Stimulated activated CD4-positive, alpha-beta T cell treated with anti-CD3 and anti-CD28 coated beads, Interleukin-4, amount 100 ng/mL, for 24 hours (primary cell): ENCODE measurements at places on chromosomes 5 and 9.

- no peak for DNase-seq
Measured at GRCh38 chr9:112654282-112654681, 63.6 kb downstream of the INIP start.

DNA sequence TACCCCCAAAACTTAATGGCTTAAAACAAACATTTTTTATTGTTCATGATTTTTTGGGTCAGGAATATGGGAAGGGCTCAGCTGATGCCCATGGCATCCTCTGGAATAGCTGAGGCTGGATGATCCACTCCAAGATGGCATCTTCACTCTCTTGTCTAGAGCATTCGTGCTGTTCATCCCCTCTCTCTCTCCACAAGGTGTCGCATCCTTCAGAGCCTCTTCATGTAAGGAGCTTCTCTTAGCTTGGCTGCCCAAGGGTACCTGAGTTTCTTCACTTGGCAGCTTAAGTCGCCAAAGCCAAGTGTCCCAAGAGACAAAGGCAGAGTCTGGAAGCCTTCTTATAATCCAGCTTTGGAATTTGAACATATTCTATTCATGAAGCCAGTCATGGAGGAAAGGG is 294.7 kb downstream of the CHSY3 start:
- no peak for DNase-seq

DNA sequence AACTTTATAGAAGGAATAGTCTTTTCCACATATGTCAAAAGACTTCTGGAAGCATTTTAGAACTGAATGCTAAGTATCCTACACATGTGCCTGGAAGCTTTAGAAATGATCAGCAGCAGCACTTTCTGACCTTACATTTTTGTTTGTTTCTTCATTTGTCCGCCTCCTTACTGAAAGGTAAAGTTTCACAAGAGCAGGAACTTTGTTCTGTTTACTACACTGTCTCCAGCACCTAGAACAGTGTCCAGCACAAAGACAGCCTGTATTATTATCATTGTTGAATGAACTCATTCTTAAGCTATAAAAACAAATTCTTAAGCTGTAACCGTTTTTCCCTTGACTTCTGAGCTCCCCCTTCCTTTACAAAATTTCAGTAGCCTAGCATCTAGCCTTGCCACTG is 14.8 kb downstream of the PIP5K1B start:
- no peak for DNase-seq

DNA sequence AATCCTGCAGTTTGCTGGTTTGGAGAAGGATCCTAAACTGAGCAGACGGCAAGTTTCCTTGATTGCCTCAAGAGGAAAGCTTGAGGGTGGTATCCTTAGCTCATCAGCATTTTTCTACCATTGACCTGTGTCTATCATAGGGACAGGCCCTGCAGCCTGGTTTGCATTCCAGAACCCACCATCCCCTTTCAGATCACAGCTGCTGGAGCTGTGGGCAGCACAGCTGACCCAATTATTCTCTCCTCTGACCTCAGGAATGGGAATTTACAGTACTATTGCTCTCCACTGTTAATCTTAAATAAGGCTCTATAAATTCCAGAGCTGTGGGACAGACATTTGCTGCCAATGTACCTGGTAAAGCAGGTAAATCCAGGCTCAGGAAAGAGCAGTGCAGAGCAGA is 163.0 kb downstream of the SPOCK1 start:
- no peak for DNase-seq

DNA sequence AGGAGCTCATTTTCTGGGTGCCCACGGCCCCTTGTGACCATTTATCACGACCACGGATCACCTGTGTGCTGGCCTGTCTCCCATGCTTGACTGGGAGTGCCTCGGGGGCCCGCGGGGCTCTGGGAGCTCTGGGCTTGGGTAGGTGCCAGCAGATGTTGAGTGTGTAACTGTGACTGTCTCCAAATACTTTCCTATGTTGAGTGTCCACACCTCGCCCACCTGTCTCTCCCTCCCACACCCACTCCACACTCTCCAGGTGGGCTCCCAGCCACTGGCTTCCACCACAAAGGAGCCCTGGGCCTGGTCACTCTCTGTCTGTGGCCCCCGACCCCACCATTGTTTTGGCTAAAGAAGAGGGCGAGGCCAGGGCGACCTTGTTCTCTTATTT is 196.4 kb downstream of the CDK5RAP2 start:
- no peak for DNase-seq

GRCh38 chr5:34499001-34499734 is 157.0 kb upstream of the RAI14 start:
- DNase-seq: peak; percentile 18

GRCh38 chr5:69268899-69269298 is 34.2 kb downstream of the CDK7 start:
- no peak for DNase-seq

DNA sequence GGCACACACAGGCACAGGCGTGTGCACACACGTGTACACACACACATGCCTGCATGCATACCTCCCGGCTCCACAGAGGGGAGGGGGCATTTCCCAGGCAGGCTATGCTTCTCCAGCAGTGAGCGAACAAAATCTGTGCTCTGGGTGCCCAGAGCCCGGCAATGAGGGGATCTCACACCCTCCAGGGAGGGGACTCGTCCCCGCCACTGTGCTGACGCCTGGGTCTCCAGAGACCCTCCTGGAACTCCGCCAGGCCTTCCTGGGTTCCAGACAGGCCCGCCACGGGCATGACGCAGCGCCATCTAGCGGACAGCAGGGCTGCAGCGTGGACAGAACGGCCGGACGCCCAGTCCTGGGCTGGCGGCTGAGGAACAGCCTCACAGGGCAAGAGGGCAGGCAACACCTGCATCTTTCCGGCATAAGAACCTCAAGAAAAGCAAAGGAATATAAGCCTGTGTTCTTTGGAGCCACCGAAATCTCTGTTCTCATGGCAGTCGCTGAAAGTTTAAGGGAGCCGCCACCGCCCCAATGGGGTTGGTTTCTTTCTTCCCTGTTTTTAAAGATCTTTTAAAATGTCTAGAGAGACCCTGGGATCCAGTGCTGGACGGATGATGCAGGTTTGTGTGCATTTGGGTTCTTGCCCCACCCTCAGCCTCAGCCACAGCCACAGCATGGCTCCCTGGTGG is 135.6 kb upstream of the PPP1R26 start:
- peak; percentile 44 for DNase-seq

DNA sequence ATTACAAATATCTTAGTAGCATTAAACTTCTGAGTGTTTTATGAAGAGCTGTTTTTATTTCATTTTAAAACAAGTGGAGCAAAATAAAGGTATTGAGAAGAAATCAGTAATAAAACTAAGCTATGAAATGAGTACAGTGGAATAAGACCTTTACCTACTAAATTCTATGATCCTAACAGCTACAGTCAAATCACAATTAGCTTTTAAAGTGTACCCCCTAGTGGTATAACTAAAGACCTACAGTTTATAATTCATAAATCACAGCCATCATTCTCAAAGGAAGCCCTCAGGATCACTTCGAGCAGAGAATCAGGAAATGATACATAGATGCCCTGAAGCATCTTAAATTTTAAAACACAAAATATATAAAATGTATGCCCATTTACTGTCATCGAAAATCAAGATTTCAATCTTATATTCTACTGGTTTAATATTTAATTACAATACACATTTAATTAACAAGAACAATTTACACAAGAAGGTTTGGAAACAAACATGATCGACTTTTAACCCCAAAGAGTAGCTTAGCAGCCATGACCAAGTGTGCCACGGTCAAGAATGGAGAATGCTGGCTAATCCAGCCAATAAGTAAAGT is 12.3 kb downstream of the CCNH start:
- no peak for DNase-seq

DNA sequence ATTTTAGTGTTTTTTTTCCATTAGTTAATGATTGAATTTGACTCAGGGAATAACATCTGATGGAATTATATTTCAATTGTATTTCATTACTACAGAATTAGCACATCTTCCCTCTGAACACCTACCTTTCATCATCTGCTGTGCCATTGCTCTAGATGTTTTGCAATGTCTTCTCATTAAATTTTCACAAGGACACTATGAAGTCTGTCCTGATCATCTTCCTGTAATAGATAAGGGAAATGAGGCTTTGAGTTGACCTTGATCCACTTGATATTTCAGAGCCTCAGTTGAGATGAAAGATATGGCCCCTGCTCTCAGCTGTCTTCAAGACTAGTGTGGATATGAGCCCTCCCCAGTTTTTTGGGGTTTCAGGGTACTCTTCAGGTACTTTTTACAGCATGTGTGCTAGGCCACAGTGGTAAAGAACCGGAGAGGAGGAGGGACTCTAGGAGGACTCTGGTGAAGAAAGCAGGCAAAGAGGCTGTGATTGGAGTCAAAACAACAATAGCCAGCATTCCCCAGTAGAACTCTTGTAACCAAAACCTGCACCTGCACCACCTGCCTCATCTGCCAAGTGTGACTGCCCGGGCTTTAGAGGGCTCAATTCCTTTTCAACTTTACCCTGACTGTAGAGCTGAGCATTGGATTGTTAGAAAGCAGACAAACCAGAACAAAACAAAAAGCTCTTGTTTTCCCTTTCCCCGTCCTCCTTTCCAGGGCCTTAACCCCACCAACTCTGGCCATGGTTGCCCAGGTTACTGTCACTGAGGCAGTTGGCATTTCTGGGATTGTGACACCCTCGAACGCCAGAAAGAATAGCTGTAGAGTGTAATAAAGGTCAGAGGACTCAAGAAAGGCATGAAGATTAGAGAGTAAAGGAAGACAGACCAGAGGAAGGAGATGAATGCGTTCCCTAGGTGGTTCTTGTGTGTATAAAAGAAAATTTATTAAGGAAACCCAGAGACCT is 56.3 kb downstream of the ERAP1 start:
- DNase-seq: no peak

- DNase-seq: peak; percentile 37
Measured at GRCh38 chr5:74622122-74622521, 18.4 kb downstream of the ENC1 start.

GRCh38 chr5:80667384-80667783 is 12.6 kb upstream of the DHFR start:
- no peak for DNase-seq

- no peak for DNase-seq
Measured at GRCh38 chr9:34010979-34011378, 37.7 kb downstream of the UBAP2 start.

- no peak for DNase-seq
Measured at GRCh38 chr9:98101416-98101815, 17.6 kb downstream of the TRIM14 start.

DNA sequence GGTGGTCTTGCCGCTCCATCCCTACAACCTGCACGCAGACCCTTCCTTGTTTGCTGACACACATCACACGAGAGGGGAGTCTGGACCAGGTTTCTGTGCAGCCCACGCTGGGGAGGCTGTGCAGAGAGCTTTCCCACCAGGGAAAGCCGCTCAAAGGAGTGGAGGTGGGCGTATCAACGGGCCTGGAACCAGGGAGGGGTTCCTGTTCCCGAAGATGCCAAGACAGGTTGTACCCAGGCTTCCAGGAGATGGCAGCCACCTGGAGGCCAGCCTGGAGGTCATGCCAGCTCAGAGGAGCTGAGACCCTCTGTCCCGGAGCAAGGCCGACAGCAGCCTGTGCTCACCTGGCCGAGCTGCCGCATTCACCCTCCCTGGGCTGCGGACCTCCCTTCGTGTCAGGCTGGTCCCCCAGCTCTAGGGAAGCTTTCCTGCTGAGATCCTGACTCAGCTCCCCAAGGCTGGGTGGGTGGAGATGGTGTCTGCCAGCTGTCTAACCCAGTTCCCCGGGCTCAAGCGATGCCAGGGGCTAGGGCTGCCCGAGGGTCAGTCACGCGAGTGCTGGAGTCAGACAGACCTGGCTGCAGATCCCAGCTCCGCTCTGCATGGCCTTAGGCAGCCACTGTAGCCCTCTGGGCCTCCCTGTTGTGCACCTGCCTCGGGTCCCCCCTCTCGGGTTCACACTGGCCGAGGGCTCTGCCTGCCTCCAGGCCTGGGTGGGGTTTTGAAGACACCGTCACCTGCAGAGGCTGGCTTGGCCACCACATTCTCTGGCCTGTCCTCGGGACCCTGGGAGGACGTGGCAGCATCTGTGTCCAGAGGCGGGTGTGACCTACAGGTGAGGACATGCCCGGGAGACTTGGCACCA is 28.5 kb upstream of the QSOX2 start:
- DNase-seq: no peak

DNA sequence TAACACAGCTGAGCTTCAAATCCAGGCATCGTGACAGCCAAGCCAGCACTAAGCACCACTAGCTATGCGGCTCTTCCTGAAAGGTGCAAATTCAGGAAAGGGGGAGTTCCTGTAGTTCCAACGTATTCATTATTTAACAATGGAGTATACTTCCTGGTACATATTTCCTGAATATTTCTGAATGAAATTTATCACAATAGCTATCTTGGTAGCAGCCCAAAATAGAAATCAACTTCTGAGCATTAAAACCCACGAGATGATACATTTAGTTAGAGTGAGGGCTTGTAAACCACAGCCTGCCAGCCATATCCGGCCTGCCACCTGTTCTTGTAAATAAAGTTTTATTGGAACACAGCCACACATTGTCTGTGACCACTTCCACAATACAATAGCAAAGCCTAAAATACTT is 109.7 kb upstream of the RETREG1 start:
- DNase-seq: no peak

DNA sequence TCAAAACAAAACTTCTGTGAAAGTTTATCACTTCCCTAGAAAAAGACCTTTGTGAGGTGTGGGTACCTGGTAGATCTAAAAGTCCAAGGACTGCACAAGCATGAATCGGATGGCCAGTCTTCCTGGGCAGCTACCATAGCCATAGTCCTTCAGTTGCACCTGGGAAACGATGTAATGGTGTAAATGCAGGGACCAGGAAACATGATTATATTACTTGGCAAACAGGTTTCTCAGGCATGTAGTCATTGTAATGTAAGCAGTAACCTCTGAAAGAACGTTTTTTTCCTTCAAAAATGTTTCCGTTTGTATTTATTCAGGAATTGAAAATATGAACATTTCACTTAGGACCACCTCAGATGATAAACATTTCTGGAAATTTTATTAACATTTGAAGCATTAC is 433.4 kb downstream of the DTWD2 start:
- no peak for DNase-seq

DNA sequence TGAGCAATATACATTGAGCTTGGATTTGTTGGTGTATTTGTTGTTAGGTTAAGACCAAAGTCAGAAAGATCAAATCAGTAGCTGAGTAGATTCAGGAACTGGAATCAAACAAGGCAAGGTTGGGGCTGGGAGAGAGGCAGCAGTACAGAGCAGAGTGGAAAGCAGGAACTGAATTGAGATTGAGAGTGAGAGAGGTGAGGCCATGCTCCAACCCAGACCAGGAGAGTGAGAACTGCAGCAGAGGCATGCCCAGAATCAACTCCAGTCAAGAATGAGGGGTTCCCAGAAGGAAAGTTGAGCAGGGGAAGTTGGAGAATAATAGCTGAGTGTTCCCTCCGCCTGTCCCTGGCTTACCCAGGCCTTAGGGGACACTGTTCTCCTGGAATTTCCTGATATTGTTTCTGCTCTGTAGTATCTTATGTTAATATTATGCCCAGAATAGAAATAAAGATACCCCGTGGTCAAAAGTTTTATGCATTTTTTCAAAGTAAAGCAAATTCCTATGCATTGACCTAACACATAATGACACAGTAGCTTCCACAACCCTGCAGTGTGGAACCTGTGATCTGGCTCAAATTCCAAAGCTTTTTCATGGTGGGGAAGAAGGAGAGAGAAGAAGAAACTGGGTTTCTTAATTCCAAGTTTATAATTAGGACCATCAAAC is 82.7 kb downstream of the SV2C start:
- DNase-seq: no peak

GRCh38 chr9:88041447-88041846 is 67.1 kb upstream of the CDK20 start:
- no peak for DNase-seq
